ENCODE measurements at places on chromosomes 2 and 18. TPM values are rescaled to one million over a fixed set of nuclear protein-coding genes. Genes with fewer than 3 reads are reported as not detected.

- no peak for DNase-seq
Measured at GRCh38 chr2:109260886-109261700, 132.1 kb downstream of the SH3RF3 start.

Gene PDE11A
- 6.8 TPM for polyA plus RNA-seq

GRCh38 chr2:221343524-221343923, 228.6 kb downstream of the EPHA4 start:
- DNase-seq = no peak

- DNase-seq = no peak
Measured at GRCh38 chr2:48423376-48423775, 106.6 kb upstream of the STON1 start.

Gene REV1
- polyA plus RNA-seq = 60.4 TPM

GRCh38 chr2:203867561-203868200, at the start of gene CTLA4:
Gene CTLA4, plus strand, starts transcription at chr2:203867771. Its CDS starts 172 bp downstream, at chr2:203867943.
- no peak for DNase-seq

- DNase-seq = no peak
Measured at GRCh38 chr2:88227446-88227845, 57.3 kb downstream of the THNSL2 start.

Gene TMEM37
- 52.8 TPM for polyA plus RNA-seq

DNA sequence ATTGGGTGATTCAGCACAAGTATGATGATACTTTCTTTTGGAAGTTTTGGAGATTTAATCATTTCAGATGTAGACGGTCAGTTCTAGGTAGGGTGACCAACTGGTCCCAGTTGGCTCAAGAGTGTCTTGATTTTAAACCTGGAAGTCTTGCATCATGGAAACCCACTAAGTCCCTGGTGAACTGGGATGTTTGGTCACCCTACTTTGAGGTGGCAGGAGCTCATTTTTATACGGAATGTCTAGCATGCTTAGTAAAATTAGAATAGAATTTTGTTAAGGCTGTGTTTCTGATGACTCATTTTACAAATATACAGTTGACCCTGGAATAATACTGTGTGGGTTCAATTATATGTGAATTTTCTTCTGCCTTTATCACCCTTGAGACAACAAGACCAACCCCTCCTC, 61.5 kb upstream of the DOCK10 start:
- no peak for DNase-seq

DNA sequence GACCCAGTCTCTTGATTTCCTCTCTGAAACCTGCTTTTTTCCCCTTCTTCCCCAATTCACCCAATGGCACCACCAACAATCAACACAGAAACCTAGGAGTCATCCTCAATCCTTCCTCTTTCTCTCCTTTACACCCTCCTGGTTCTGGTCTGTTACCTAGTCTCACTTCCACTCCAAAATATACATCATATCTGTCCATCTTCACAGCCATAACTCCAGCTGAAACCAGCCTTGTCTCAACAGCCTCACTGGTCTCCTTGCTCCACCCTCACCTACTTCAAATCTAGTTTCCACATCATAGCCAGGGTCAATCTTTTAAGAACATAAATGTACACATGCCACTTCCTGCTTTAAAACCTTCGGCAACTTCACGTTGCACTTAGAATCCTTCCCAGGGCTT, 11.8 kb upstream of the TWSG1 start:
- no peak for DNase-seq

GRCh38 chr18:71036783-71037182, 747.9 kb downstream of the SOCS6 start:
- DNase-seq = no peak

GRCh38 chr2:197969391-197969893, 165.0 kb downstream of the PLCL1 start:
- DNase-seq = no peak

- DNase-seq = peak; percentile 33
Measured at GRCh38 chr2:30026091-30027055, 105.0 kb upstream of the ALK start.

DNA sequence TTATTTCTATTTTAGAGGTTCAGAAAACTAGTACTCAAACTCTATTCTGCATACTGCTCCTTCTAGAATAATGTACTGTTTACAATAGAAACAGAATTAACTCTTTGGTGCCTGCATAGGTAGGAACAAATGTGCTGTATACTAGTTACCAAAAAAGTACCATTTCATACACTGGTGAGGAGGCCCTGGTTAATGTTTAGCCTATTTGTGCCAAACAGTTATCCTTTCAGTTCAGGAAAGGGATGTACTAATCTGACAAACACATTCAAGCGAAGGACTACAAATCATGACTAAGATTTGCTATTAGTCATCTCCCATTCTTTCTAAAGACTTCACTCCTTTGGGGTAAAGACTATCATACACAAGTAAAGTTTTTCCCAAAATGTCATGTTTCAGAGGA, 47.4 kb downstream of the EXOC6B start:
- no peak for DNase-seq

DNA sequence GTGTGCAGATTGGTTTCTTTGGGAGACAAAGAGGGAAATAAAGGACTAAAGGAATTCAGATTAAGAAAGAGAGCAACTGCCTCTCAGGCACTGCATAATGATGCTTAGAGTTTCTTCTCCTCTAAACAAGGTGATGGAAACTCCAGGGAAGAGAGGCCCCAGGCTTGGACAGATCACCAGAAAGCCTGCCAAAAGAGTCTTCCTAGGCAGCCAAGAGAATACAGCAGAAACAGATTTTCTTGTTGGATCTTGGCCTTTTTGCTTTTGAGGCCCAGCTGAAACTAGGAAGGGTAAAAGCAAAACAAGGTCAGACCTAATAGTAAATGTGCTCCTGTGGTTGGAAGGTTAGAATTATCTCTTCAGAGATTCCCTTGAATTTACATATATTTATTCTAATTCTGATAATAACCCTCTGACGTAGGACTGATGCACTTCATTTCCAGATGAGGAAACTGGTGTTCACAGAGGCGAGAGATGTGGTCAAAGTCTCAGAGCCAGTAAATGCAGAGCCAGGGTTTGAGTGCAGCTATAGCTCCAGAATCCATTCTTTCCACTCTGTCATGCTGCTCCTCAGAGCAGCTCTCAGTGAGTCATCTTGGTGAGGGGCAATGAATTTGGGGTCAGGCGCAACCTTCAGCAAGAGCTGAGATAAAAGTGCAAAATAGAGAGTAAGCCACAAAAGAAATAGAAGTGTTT, 142.3 kb upstream of the FBXO11 start:
- DNase-seq = no peak

GRCh38 chr2:10398496-10398895, 49.6 kb downstream of the ODC1 start:
- no peak for DNase-seq

Gene MAL
- polyA plus RNA-seq = 314 TPM

Gene ICA1L
- 12.3 TPM for polyA plus RNA-seq

- DNase-seq = no peak
Measured at GRCh38 chr2:9053534-9053931, 50.0 kb upstream of the MBOAT2 start.

Gene FAM228A
- 1.9 TPM for polyA plus RNA-seq

Gene HOXD3
- polyA plus RNA-seq = 27.3 TPM

GRCh38 chr2:64543008-64543697, 19.0 kb downstream of the AFTPH start:
- DNase-seq = no peak

DNA sequence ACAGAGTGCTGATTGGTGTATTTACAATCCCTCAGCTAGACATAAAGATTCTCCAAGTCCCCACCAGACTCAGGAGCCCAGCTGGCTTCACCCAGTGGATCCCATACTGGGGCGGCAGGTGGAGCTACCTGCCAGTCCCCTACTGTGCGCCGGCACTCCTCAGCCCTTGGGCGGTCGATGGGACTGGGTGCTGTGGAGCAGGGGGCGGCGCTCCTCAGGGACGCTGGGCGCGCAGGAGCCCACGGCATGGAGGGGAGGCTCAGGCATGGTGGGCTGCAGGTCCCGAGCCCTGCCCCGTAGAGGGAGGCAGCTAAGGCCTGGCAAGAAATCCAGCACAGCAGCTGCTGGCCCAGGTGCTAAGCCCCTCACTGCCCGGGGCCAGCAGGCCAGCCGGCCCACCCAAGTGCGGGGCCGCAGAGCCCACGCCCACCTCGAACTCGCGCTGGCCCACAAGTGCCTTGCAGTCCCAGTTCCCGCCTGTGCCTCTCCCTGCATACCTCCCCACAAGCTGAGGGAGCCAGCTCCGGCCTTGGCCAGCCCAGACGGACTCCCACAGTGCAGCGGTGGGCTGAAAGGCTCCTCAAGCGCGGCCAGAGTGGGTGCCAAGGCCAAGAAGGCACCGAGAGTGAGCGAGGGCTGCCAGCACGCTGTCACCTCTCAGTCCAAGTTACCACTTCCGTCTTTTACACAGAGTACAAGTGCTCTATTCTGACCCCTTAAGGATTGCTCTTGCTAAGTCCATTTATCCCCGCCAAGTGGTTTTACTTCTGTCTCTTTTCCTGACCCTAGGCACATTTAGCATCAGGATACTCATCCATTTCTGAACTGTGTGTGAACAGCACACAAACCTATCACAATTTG, 1.7 kb upstream of the RPE start:
- no peak for DNase-seq

GRCh38 chr2:37857575-37858399, 67.3 kb upstream of the RMDN2 start:
- no peak for DNase-seq

DNA sequence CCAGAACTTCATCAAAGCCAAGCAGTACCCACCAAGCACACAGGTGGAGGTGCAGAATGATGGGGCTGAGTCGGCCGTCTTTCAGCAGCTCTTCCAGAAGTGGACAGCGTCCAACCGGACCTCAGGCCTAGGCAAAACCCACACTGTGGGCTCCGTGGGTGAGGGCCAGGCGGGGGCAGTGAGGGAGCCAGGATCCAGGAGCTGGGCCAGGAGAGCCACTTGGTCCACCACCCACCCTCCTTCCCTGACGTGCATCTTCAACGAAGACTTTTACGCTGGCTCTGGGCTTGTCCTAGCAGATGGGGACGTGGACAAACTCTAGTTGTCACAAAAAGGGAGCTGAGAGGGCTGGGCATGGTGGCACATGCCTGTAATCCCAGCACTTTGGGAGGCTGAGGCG, 11.8 kb downstream of the VIL1 start:
- DNase-seq = no peak

- no peak for DNase-seq
Measured at GRCh38 chr2:238691596-238692491, 156.0 kb upstream of the TWIST2 start.

Gene STAT4
- 6.5 TPM for polyA plus RNA-seq

- DNase-seq = no peak
Measured at GRCh38 chr2:238158509-238159070, at the start of gene ERFE. Gene ERFE, plus strand, starts transcription at chr2:238158970. Its CDS starts 38 bp downstream, at chr2:238159008.

Gene RIT2
- polyA plus RNA-seq = not detected

DNA sequence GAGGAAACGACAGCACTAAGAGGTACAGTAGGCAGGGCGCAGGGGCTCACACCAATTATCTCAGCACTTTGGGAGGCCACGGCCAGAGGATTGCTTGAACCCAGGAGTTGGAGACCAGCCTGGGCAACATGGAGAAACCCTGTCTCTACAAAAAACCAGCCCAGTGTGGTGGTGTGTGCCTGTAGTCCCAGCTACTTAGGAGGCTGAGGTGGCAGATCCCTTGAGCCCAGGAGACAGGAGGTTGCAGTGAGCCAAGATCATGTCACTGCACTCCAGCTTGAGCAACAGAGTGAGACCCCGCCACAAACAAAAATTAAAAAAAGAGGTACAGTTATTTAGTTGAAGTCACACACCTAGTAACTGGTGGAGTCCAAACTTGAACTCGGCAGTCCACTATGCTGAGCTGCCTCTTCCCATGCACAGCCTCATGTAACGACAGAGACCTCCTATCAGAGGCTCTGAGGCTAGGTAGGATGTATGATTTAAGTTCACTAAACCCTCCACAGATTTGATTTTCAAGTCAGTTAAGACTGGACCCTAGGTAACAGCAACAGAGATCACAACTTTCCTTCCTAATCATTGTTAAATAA, 8.7 kb downstream of the STK17B start:
- no peak for DNase-seq

DNA sequence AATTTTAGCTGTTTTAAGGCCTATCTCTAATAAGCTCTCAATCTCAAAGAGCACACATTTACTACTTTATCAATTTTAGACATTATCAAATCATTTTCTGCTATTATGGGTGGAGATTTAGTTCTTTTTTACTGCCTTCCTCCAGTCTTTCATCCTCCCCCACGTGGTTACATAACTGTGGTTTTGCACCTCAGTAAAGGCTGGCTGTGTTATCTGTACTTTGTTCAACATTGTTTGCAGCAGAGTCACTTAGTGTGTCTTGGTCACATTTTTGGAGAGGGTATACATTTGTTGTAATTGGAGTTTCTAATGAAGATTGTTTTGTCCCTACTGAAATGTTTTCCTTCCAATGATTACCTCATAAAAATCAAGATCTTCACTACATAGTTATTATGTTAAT, 549.6 kb upstream of the CELF4 start:
- DNase-seq = no peak

All from right renal pelvis (tissue), 4 donors.